Stomach (tissue), 19 donors: ENCODE measurements at places on chromosomes 1 and 21. TPM values are rescaled to one million over a fixed set of nuclear protein-coding genes. Genes with fewer than 3 reads are reported as not detected.

GRCh38 chr1:156804572-156805243 is 11.9 kb downstream of the SH2D2A start:
- DNase-seq: peak; percentile 66

- no peak for DNase-seq
Measured at GRCh38 chr21:27526451-27526850, 559.6 kb upstream of the ADAMTS5 start.

DNA sequence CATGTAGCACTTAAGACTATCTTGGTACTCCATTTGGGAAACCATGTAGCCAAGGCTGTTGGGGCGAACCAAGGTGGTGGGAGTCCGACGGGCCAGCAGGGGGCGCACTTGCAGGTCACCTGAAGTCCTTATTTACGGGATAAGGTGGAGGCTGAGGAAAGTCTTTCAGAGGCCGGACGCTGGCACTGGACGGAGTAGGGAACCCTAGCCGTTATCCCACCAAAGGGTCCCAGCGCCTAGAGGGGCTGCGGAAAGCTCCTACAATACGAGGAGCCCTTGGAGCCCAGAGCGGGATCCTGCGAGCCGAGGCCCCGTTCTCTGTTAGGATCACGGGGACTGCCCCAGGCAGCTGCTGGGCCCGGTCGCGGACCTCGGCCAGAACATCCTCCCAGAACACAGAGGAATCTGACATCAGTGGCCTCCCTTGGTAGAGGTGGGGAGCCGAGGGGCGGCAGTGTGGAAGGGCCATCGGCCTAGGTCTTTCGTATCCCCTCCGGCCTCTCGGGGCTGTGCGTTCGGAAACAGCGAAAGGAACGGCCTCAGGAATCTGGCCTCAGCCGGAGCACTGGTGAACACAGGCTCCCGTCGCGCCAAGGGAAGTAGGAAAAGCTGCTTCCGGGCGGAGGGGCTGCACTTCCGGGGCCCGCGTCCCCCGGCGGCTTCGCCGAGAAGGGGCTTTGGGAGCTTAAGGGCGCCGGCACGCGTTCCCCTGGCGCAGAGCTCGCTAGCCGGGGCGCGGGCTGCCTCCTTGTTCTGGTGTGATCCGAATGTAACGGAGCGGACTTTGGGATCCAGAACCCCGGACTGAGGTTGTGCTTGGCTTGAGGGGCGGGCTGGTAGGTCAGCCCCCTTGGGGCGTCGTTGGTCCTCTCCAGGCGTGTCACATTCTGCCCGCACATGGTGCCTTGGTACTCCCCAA is 29.9 kb upstream of the RPTN start:
- peak; percentile 79 for DNase-seq

GRCh38 chr1:20359451-20360330 is 69.0 kb downstream of the VWA5B1 start:
- DNase-seq: peak; percentile 80

The ADAMTS5 gene
- 6.7 TPM for total RNA-seq

- DNase-seq: no peak
Measured at GRCh38 chr1:161220002-161220401, 3.4 kb downstream of the APOA2 start.

DNA sequence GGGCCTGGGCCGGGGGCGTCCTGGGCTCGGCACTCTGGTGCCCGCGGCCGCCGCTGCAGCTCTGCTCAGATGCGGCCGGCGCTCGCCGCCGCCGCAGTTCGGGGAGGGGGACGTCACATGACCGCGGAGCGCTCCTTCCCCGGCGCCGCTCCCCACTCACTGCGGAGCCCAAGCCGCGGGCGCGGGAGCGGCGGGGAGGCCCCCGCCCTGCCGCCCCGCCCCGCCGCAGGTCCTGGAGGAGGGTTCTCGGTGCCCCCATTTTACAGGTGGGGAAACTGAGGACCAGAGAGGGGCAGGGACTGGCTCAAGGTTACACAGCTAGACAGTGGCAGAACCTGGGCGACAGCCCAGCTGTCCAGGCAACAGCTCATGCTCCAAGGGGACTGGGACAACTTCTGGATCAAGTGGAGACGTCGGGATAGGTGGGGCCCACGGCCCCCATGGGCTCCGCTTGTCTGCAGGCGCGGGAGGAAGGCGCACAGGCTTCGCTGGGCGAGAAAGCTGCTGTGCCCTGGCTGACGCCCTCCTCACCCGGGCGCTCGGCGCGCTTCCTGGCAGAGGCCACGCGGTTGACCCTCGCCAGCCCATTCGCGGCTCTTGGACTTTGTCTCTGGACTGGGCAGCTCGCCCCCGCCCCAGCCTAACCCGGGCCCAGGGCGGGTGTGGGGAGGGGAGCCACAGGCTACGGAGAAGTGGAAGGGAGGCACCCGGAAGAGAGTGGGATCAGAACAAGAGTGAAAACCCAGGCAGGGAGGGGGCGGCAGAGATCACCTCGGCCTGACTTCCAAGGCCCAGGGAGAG is at the start of gene RAP1GAP:
Gene RAP1GAP, minus strand, starts transcription at position 100 of the 801 bp plus-strand sequence. CDS start 49,325 bp downstream, outside the sequence.
- peak; percentile 58 for DNase-seq

- DNase-seq: peak; percentile 50
Measured at GRCh38 chr1:224065455-224065854, 48.5 kb upstream of the FBXO28 start.

The HES3 gene
- not detected for total RNA-seq

GRCh38 chr1:39187275-39188046 is 17.0 kb upstream of the MACF1 start:
- no peak for DNase-seq

- no peak for DNase-seq
Measured at GRCh38 chr21:38468989-38469388, 29.3 kb downstream of the ERG start.

- no peak for DNase-seq
Measured at GRCh38 chr1:58978096-58978495, 194.2 kb upstream of the JUN start.

- DNase-seq: peak; percentile 90
Measured at GRCh38 chr1:32335790-32336590, at the start of gene MARCKSL1. MARCKSL1 (minus strand) TSS chr1:32336233; CDS start chr1:32336033, 200 bp downstream.
